ENCODE measurements at places on chromosomes 13 and 19. TPM values are rescaled to one million over a fixed set of nuclear protein-coding genes. Genes with fewer than 3 reads are reported as not detected.

GRCh38 chr19:41533671-41534215, 42.2 kb upstream of the CEACAM21 start:
- DNase-seq: no peak

DNA sequence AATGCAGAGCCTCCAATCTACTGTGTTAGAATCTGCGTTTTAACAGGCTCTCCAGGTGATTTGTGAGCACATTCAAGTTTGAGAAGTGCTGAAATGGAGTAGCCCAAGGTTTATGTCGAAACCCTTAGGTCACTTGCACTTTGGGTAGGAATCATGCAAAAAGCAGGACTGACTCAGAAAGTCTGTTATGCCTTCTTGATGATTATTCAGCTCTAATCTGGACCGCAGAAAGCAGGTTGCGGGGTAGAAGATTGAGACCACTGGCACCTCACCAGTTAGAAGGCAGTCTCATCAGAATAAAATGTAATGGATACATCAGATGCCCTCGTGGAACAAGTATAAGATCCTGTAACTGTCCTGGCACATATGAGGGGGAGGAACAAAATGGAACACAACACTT, 326.3 kb downstream of the DCLK1 start:
- DNase-seq: no peak

DNA sequence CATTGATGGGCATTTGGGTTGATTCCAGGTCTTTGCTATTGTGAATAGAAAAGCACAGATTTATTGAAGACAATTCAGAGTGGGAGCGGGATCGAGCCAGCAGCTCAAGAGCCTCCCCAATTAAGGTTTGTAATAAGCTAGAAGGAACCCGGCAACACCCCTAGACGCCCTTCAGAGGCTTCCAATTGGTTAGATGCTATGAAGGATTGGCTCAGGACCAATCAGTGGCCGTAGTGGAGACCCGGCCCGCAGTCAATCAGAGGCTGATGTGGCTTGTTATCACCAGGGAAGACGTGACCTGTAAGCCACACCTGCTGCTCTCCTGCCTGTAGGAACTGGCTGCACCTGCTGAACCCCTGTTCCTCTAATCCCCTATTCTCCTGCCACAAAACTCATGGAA, 14.6 kb downstream of the SIGLEC11 start:
- no peak for DNase-seq

DNA sequence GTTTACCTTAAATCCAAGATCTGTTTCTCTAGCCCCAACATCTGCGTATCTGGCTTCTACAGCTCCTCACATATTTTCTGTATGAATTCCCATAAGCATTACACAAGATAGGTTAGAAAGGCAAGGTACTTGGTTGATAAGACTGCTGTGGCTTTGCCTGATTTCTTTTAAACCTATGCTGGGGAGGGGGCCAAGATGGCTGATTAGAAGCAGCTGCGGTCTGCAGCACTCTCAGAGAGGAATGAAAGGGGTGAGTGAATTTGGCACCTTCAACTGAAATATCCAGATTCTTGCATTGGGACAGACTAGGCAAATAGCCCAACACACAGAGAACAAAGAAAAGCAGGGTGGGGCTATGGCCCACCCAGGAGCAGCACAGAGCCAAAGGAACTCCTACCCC, 12.2 kb upstream of the DLEU7 start:
- DNase-seq: no peak

DNA sequence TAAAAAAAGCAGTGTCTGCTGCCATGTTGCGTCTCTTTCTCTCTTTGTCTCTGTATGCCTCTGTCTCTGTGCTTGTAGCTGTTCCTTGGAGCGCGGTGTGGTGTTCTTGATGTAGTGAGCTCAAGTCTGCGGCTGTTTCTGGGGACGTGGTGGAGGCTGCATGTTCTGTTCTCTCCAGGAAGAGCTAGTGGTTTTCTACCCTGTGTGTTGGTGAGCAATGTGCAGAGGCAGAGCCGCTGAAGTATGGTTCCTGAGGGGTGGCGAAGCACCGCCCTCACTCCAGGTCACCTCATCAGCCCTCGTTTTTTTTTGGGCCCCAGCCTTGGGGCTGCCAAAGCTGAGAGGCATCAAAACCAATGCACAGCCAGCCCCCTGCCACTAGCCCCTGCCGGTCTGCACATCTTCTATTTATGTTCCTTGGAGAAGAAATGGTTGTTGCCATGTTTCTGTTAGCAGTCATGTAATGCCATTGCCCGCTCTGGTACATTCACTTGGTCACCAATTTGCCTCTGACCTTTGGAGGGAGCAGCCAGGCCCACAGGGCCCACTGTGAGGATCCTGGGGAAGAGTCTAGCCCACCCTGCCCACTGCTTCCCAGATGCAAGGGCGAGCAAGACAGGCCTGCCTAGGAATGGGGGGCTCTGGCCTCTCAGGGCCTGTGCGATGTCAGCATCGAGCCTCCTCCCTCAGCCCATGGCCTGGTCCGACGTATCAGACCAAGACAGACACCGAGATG, 7.2 kb downstream of the HNRNPL start:
- no peak for DNase-seq

The KLK5 gene
- not detected for total RNA-seq
